ENCODE measurements at places on chromosomes 6 and 20.

DNA sequence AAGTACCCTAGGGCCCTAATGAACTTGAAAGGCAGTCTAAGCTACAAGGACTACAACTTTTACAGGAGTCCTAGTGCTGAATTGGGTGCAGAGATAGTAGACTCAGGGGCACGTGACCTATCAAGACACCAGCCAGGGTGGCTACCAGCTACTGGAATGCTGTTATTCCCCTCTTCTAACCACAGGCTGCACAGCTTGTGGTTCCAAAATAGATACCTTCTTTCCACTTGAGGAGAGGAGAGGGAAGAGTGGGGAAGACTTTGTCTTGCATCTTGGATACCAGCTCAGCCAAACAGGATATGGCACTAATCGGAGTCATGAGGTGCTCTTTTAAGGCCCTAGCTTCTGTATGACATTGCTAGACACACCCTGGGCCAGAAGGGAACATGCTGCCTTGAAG lies 60.0 kb upstream of the MTRF1L start:
- no peak for ATAC-seq

- no peak for ATAC-seq
These were observed 4.9 kb upstream of the YTHDF1 start for GRCh38 chr20:63220696-63221399.

DNA sequence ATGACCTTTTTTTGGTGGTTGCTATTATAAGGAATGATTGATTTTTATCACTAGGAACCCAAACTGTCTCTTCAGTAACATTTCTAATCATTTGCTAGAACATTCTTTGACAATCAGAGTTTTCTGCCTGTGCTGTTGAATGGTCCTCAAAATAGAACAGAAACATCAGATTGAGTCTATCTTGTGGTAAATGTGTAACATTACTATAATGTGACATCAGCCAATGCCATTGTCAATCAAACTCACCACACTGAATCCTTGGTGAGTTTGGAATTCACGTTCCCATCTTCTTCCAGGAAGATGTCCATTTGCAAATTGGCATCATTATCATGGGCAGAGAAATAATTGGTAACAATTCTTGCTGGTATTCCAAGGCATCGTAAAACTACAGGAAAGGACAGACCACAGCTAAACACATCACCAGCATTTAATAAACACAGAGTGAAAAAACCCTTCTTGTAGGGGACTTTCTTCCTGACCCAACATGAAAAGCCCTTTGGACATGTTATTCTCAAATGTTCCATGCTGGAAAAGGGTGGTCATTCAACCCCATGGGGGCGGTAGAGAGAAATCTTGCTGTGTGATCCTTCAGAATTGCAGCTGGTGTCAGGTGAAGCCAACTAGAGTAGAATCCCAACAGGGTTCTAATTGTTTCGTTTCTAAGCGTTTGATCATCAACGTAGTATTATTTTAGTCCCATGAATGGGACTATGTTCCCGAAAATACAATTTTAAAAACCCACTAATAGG lies 98.5 kb downstream of the F13A1 start:
- no peak for ATAC-seq

GRCh38 chr6:146286961-146287360 lies 256.7 kb upstream of the RAB32 start:
- no peak for ATAC-seq

DNA sequence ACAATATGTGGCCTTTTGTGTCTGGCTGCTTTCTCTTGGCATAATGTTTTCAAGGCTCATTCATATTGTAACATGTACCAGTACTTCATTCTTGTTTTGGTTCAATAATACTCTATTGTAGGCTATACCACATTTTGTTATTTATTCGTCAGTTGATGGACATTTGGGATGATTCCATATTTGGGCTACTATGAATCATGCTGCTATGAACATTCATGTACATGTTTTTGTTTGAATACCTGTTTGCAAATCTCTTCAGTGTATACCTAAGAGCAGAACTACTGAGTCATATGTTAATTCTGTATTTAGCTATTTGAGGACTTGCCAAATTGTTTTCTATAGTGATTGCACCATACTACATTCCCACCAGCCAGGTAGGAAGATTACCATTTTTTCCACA lies 259.9 kb downstream of the GMPR start:
- no peak for ATAC-seq

DNA sequence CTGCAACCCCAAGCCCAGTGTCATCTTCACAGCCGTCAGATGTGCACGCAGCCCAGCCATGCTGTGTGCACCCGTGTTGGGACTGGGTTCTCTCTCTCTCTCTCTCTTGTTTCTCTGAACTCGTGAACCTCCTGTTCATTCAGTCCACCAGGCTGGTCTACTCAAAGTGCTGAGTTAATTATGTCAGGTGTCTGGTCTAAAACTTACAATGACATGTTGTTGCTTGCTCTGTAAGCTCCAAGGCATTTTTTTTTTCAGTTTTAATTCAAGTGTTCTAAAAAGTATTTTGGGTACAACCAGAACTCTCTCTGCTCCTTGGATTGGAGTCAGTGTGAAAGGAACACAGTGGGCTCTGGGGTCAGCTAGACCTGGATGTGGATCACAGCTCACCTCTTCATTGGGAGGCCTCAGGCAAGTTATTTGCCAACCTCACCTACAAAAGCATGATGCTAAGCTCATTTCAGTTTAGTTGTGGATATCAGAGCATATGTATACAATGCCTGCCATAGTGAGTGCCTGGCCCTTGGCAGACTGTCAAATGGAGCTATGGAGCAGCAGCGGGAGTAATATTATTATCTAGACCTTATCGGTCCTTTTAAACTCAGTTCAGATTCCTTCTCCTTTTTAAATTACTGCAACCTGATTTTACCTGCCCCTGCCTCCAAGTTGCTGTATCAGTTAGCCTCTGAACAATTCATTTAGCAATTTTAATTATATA lies 59.5 kb downstream of the PLEKHG1 start:
- no peak for ATAC-seq

DNA sequence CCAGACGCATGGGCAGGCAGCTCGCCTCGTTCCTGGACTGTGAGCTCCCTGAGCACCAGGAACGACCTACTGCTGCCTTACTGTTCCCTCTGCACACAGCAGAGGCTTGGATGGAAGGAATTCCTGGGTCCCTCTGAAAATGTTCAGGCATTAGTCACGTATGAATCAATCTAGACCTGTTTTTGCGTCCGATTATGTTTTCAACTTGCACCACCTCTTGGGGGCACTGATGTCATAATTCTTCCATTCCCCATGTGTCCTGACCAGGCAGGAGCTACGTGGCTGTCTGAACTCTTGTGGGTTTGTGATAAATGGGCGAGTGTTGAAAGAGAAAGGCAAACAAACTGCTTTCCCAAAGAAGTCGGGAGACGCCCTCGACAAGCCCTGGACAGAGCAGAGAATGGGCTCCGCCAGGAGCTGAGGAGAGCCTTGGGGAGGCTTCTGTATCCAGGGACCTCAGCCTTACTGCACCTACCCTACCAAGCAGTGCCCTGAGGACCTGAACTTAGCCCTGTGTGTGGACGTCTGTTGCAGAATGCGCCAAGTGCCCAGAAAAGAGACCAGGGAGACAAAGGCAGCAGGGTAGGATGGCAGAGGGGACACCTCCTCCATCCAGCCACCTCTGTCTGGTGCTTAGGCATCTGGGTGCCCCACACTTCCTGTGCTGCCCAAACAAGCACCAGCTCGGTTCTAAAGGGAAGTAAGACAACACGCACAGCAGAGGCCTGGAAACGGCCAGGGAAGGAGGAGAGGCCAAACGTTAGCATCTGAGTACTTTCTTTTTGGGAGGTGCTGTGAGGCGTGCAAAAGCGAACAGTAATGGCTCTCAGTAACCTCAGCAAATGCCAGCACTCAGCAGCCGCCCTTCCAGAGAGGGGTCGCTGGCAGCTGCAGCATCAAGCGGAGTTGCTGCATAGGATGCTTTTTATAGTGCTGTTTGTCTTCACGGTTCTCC lies 124.2 kb downstream of the LY86 start:
- ATAC-seq: no peak

Measured in SK-N-SH treated with all-trans-retinoic acid at 6 μM for 48 hours (cell line).